Naive thymus-derived CD4-positive, alpha-beta T cell (primary cell): ENCODE measurements at places on chromosomes 5 and 9. TPM values are rescaled to one million over a fixed set of nuclear protein-coding genes. Genes with fewer than 3 reads are reported as not detected.

DNA sequence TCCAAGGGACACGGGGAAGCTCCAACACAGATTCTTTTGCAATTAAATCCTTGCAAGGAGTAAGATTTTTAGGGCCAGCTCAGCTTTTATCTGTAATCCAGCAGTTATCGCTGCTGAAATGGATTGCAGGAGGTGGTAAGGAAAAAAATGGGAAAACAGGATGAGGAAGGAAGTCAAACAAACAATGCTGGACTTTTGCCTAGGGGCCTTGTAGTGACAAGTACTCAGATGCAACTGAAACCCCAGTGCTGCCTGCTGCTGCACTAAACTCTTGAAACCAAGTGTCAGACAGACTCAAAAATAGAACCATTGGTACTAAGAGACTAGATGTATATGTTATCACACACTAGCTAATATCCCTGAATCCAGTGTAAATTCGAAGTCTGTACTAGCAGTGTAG lies 309.2 kb downstream of the CTNND2 start:
- no peak overlapping the region for H3K4me3 ChIP-seq
- no peaks in the 10 kb centered on the region for H3K27me3 ChIP-seq
- DNase-seq, result no peak
- no peaks in the 10 kb centered on the region for H3K36me3 ChIP-seq

- no peak overlapping the region for H3K4me3 ChIP-seq
- no peaks in the 10 kb centered on the region for H3K36me3 ChIP-seq
- H3K27ac ChIP-seq, result no peak overlapping the region
Measured at GRCh38 chr9:4464911-4465513, 25.3 kb upstream of the SLC1A1 start.

DNA sequence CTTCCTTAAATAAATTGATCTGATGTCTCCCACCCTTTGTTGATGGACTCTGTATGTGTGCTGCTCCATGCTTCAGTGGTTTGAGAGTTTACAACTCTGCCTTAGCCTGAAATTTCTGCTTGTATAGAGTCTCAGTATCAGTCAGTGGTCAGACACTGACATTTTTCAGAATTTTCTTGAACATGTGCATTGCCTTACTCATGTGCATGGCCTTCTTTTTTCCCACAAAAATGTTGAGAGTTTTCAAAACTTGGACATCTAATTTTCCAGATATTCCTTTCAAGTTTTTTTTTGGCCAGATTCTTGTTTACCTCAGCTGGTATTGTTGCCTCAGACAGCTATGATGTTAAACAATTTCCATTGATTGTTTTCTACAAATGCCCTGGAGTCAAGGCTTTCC lies 427.1 kb upstream of the CHD1 start:
- no peaks in the 10 kb centered on the region for H3K36me3 ChIP-seq
- no peak for DNase-seq
- no peak overlapping the region for H3K4me3 ChIP-seq
- no peaks in the 10 kb centered on the region for H3K27me3 ChIP-seq
- no peaks in the 10 kb centered on the region for H3K4me1 ChIP-seq

- H3K4me3 ChIP-seq, result no peak overlapping the region
- DNase-seq, result no peak
- no peak overlapping the region for H3K27ac ChIP-seq
- H3K36me3 ChIP-seq, result no peaks in the 10 kb centered on the region
- peaks cover 7% of the 10 kb centered on the region for H3K4me1 ChIP-seq
Measured at GRCh38 chr5:1654786-1655495, 131.2 kb upstream of the LPCAT1 start.

DNA sequence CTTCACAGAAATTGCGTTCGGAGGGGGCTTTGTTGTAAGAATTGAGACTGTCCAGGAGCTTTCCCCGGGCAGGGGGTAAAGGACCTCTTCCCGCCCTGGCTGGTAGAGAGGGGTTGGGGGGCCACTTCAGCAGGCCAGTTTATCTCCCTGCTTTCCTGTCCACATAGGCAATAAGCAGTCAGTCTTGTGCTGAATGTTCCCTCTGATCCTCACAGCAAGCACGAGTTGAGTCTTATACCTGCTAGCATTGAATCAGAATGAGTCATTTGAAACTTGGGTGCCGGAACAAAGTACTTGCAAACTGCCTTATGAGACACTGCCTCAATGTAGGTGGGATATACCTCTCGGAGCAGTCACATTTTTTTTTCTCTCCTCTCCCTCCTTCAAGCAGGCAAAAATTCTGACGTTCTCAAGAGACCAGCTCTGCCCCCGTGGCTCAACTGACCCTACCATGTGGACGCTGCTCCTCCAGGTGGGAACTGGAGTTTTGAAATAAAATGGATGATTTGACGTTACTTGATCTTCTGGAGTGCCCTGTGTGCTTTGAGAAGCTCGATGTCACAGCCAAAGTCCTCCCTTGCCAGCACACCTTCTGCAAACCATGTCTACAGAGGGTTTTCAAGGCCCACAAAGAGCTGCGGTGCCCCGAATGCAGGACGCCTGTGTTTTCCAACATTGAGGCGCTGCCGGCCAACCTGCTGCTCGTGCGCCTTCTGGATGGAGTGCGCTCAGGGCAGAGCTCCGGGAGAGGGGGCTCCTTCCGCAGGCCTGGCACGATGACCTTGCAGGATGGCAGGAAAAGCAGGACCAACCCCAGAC lies 1.3 kb downstream of the SH3RF2 start:
- H3K27ac ChIP-seq, result no peak overlapping the region
- H3K27me3 ChIP-seq, result no peaks in the 10 kb centered on the region
- no peak overlapping the region for H3K4me3 ChIP-seq
- no peak for DNase-seq
- H3K4me1 ChIP-seq, result no peaks in the 10 kb centered on the region

DNA sequence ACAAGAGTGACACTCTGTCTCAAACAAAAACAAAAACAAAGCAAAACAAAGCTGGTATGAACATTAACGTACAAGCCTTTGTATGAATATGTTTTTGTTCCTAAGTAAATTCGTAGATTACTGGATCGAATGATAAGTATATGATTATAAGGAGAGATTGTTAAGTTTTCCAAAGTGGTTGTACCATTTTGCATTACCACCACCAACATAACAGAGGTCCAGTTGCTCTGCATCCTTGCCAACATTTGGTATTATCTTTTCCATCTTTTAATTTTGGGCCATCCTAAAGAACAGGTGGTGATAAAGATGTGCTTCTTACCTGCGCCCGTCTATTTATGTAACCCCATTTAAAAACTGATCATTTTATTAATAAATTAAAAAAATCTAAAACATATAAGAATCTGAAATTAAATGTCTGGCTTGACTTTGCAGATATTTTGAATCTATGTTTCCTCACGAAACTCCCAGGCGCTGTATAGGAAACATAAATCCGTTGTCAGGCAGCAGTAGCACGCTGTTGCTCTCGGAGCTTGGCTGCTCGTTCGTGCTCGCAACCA lies 593 bp upstream of the NAA35 start:
- DNase-seq, result no peak
- no peaks in the 10 kb centered on the region for H3K36me3 ChIP-seq
- H3K27me3 ChIP-seq, result no peaks in the 10 kb centered on the region
- peak overlapping the region; percentile 75 for H3K4me3 ChIP-seq
- peak overlapping the region; percentile 96 for H3K27ac ChIP-seq
- peaks cover 25% of the 10 kb centered on the region for H3K4me1 ChIP-seq

- no peaks in the 10 kb centered on the region for H3K4me1 ChIP-seq
- no peak overlapping the region for H3K27ac ChIP-seq
- no peaks in the 10 kb centered on the region for H3K27me3 ChIP-seq
- DNase-seq, result no peak
- H3K4me3 ChIP-seq, result no peak overlapping the region
- H3K36me3 ChIP-seq, result no peaks in the 10 kb centered on the region
Measured at GRCh38 chr9:36276781-36277181, 18.5 kb upstream of the GNE start.

DNA sequence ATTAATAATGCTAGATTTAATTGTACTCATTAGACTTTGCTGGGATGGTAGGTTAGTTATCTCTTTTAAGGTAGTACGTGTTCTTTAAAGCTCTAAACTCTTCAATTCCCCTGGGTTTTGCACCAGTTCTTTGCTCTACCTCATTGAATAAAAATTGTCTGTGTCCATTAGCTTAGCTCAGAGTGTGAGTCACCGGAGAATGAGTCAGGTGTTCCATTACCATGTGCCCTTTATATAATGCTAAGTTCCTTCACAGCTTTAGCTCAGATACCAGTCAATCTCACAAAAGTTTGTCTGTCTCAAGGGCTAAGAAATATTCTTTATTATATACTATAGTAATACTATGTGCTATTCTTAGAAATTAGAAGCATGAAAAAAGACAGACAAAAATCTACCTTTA lies 339.4 kb downstream of the PRELID2 start:
- H3K36me3 ChIP-seq, result no peaks in the 10 kb centered on the region
- H3K4me1 ChIP-seq, result no peaks in the 10 kb centered on the region
- no peak overlapping the region for H3K4me3 ChIP-seq
- H3K27ac ChIP-seq, result no peak overlapping the region

DNA sequence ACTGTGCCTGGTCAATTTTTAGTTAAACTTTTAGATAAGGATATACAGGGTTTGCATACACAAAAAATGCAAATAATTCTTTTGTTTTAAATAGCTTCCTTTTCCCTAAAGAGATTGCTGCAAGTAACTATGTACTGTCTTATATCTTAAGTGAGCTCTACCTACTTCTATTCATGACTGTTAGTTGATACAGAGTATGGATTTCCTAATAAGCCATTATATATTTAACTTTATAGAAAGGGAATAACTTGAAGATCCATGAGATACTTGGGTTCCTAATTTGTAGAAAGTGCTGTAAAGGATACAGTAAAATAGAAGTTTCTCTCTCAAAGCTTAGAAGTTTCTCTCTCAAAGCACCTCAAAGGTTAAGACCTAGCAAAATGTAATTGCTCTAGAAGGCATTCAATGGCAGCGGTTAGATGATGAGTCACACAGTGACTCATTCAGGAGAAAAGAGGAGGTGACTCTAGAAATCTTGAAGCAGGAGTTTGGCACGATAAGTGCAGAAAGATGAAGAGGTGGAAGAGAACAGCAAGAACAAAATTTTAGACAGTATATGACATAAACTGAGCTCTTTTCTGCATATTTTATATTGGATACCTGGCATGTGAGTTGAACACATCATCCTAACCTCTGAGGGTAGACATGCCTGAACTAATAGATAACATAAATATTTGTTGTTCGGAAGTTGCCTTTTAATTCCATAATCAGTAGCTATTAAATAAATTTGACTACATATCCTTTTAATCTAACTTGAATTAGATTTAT lies 5.5 kb upstream of the DNAJC21 start:
- peaks cover 47% of the 10 kb centered on the region for H3K36me3 ChIP-seq
- H3K27ac ChIP-seq, result no peak overlapping the region
- no peak overlapping the region for H3K4me3 ChIP-seq
- H3K4me1 ChIP-seq, result no peaks in the 10 kb centered on the region
- DNase-seq, result no peak
- no peaks in the 10 kb centered on the region for H3K27me3 ChIP-seq

DNA sequence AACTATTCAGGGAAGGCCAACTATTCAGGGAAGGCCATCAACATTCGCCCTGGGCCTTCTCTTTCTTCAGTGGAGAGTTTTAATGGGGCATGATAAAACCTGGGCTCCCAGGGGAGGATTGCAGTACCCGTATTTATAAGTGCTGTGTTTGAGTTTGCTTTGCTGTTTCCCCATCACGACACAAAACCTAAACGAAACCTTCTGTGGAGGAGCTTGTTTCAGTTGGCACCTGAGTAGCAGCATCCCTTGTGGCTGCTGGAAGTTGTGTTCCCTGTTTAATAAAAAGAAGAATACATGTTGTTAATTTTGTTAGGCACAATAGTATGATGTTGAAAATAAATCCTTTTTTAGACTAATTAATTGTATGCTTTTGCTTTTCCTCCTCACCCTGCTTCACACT lies 8.3 kb downstream of the WDR31 start:
- no peaks in the 10 kb centered on the region for H3K27me3 ChIP-seq
- H3K4me1 ChIP-seq, result no peaks in the 10 kb centered on the region
- H3K36me3 ChIP-seq, result no peaks in the 10 kb centered on the region

DNA sequence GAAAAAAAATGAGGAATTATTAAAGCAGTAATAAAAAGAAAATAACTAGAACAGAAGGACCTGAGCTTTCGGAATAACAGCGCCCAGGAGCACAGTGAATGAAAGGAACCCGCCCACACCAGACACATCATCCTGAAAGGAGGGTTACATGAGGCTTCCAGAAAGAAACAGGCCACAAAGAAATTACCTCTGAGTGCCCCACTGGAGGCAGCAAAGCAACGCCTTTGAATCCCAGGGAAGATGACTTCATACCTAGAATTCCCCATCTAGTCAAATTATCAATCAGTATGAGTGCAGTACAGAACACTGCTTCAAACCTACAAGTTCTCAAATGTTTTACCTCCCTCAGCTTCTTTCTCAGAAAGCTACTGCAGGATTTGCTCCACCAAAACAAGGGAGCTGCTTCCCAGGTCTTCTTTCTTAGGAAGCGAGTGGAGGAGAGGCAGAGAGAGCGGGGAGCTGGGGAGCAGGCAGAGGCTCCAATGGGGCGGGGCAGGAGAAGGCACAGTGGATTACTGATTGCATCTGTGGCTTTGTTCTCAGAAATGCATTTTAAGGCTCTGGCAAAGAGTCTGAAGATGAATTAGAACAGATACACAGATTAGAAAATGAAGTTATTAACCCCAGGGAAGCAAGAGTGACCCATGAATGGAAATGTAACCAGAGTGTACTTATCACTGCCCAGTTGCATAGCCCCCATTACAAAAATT lies 87.1 kb downstream of the SEMA4D start:
- H3K36me3 ChIP-seq, result peaks cover 24% of the 10 kb centered on the region
- no peaks in the 10 kb centered on the region for H3K27me3 ChIP-seq
- H3K4me1 ChIP-seq, result peaks cover 57% of the 10 kb centered on the region
- peak overlapping the region; percentile 20 for H3K27ac ChIP-seq

GRCh38 chr9:129141066-129142041 lies 30.1 kb downstream of the PTPA start:
- no peak for DNase-seq
- peaks cover 5% of the 10 kb centered on the region for H3K36me3 ChIP-seq
- no peaks in the 10 kb centered on the region for H3K27me3 ChIP-seq
- peak overlapping the region; percentile 30 for H3K4me3 ChIP-seq
- peaks cover 24% of the 10 kb centered on the region for H3K4me1 ChIP-seq

DNA sequence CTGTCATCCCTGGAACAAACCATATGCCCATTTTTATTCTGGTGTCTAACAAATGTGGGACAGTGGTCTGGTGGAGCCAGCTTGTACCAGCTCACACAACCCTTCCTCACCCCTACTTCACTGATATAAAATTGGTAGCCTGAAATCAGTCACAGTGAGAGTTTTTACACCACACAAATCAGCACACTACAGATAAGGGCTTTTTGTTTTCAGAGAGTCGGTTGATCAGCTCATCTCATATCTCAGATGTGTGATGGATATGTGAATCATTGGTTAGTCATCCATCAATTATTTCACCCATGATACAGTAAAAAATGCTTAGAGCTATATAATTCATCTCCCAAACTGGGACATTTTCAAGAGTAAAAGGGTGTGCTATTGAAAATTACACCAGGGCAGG lies 529.2 kb downstream of the EBF1 start:
- no peak overlapping the region for H3K27ac ChIP-seq
- H3K27me3 ChIP-seq, result no peaks in the 10 kb centered on the region
- DNase-seq, result no peak
- H3K4me1 ChIP-seq, result no peaks in the 10 kb centered on the region
- no peaks in the 10 kb centered on the region for H3K36me3 ChIP-seq

- no peaks in the 10 kb centered on the region for H3K27me3 ChIP-seq
- no peaks in the 10 kb centered on the region for H3K36me3 ChIP-seq
- H3K4me3 ChIP-seq, result no peak overlapping the region
- H3K4me1 ChIP-seq, result no peaks in the 10 kb centered on the region
- no peak overlapping the region for H3K27ac ChIP-seq
Measured at GRCh38 chr5:83922699-83923098, 202.0 kb upstream of the HAPLN1 start.

Gene SPOCK1
- not detected for polyA plus RNA-seq

Gene REEP2
- not detected for polyA plus RNA-seq

Gene KIF4B
- polyA plus RNA-seq, result not detected

Gene PCDHGB6
- 0.05 TPM for polyA plus RNA-seq

Gene C9
- polyA plus RNA-seq, result not detected
